Vagina (tissue), 2 donors: ENCODE measurements at places on chromosomes 1 and 21.

- no peak for DNase-seq
Measured at GRCh38 chr1:214031267-214031650, 43.5 kb downstream of the PROX1 start.

DNA sequence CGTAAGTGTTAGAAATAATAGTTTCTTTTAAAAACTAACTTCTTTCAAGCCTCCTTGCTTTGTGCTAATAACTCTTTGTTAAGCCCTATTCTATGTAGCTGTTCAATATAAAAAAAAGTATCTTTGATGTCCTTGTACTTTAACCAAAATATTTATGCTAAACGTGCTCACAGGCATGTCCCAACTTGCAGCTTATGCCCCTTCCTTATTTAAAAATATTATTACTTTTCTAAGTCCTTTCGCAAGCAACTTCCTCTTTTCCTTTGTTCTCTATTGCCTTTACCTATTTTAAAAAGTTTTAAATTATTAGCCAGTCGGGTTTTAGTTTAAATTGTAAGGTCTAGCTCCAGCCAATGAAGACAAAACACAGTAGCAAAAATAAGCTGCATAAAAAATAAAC, 43.4 kb upstream of the NBPF3 start:
- no peak for DNase-seq

- DNase-seq = no peak
Measured at GRCh38 chr1:231161667-231162296, at the start of gene TRIM67. TRIM67 (plus strand) TSS chr1:231162058; CDS start chr1:231162970, 912 bp downstream.

DNA sequence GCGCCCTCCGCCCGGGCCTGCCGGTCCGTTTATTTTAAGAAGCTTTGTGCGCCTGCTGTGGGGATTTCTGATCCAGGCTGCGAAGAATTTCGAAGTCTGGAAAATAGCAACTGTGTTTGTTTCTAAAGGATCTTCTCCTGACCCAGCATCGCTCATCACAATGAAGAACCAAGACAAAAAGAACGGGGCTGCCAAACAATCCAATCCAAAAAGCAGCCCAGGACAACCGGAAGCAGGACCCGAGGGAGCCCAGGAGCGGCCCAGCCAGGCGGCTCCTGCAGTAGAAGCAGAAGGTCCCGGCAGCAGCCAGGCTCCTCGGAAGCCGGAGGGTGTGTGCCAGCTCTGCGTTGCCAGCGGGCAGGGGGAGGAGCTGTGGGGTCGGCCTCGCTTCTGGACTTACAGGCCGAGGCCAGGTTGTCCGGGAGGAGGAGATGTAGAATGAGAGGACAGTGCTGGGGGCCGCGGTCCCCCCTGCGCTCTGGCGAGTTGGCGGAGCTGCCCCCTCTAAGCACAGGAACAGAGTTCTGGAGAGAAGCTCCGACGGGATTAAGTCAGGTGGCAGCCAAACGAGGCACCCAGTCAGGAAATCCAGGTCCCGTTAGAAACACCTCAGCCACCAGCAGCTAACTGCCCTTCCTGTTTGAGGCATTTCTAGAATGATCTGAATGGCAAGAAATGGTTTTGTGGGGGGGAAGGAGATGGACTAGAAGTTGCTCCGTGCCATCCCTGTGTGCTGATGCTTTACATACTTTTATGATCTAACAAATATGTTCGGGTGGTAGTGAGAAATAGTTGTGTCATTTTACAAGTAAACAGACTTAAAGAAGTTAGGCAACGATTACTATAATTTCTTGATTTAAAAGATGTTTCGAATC, 948 bp downstream of the TXLNA start:
- no peak for DNase-seq

DNA sequence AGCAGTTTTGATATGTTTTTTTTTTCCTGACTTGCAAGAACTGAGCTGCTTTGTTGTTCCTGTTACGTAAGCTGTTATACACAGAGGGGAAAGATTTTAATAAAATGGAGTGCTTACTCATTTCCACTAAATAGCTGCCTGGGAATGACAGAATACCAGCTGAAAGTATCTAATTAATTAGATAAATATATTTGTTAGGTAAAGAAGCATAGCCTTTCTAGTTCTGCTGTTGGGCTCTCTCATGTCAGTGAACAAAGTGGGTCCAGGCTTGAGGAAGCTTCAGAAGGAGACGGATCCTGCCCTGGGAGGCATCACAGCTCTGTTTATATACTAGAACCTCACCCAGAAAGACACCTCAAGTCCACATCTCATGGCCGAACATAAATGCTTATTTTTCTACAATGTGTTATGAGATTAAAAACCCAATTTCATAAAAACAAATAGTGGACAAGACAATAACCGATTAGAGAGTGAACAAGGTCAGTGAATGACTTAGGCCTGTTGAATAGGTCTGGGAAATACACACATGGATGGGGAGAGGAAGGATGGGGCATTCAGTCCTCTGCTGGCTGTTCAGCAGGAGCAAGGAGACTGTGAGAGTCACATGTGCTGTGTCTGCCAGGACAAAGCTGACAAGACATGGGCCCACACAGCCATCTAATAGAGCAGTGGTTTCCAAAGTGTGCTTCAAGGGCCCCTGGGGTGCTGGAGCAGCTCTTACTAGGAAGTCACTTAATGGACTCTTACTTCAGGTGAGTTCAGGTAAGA, 20.6 kb downstream of the TRAF5 start:
- no peak for DNase-seq
